ENCODE measurements at places on chromosomes 2 and 18.

GRCh38 chr2:142153601-142154000 is 22.8 kb upstream of the LRP1B start:
- DNase-seq: peak; percentile 7

DNA sequence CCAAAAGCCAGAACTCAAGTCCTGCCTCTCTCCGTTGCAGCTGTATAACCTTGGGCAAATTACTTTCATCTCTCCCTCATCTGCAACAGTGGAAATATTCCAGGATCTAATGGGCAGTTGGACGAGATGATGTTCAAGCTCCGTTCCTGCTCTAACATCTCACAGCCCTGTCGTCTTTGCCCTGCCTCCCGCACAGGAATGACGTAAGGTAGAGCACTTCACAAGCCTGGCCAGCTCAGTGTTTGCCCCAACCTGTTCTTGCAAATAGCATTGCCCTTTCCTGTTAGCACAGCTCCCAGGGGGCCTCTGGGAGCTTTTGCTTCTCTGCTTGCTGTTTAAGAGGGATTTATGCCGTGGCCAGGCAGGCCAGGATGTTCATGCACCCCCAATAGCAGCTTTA is 107.9 kb downstream of the KLHL29 start:
- DNase-seq: no peak

GRCh38 chr2:179211355-179211754 is 53.3 kb downstream of the SESTD1 start:
- no peak for DNase-seq

DNA sequence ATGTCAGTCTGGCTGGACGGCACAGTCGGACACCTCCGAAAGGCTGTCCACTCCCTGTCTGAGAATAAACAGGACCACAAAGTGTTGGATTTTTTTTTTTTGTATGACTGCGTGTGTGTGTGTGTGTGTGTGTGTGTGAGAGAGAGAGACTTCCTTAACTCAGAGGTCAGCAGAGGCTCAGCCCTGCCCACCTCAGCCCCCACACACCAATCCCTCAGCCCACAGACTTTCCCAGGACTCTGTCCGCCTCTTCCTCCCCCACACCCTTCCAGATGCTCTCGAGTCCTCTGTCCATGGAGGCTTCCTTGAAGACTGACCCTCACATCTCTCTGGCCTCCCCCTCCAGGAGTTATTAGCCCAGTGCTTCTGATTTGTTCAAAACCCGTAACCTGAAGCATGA is 147.3 kb downstream of the BCL11A start:
- DNase-seq: no peak

DNA sequence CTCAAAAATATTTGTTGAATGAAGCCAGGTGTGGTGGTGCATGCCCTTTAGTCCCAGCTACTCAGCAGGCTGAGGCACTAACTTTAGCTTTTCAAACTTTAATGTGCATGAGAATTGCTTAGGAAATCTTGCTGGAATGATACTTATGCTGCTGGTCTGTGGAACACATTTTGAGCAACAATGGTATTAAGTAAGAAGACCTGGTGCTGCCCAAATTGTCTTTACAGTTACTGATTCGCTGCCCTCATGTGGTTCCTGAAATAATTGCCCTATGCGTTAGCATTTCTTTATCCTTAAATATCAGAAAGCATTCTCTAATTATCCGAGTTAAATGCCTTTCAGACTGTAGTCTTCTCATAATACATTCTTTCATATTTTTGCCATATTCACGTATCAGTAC is 76.0 kb upstream of the SESTD1 start:
- DNase-seq: peak; percentile 14

DNA sequence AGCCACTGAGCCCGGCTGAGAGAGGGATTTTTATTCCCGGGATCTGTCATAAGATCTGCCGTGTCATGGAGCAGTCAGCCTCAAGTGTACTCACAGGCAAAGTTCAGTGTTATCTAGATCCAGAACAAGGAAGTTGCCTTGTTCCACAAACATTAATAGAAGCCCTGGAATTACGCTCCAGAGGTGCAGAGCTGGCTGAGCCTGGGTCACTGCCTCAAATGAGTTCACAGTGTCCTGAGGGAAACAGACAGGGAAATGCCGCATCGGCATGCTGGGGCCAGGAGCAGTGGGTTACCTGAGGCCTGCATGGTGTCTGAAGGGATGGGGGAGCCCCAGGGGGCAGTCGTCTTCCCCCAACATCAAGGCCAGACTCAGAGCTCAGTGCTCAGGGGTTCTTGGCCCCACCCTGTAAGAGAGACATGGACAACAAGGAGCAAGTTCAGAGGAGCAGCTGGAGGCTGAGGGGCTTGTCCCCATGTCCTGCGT is 42.7 kb upstream of the ODC1 start:
- DNase-seq: no peak

DNA sequence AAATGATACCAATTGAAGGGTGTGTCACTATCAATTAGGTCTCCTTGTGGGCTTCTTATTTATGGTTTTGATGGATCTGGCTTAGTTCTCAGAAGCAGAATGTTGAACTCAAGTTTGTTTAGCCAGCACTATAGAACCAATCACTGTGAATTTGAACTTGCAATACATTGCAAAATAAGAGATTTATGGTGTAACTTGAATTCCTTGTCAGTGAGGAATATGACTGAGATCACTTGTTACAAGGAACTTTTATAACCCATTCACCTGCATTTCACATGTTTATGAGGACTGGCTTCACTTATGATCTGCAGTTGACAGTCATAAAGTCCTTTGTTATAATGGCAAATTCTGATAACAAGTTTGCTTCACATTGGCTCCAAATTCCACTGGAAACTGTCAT is 9.8 kb downstream of the GATA6 start:
- no peak for DNase-seq

DNA sequence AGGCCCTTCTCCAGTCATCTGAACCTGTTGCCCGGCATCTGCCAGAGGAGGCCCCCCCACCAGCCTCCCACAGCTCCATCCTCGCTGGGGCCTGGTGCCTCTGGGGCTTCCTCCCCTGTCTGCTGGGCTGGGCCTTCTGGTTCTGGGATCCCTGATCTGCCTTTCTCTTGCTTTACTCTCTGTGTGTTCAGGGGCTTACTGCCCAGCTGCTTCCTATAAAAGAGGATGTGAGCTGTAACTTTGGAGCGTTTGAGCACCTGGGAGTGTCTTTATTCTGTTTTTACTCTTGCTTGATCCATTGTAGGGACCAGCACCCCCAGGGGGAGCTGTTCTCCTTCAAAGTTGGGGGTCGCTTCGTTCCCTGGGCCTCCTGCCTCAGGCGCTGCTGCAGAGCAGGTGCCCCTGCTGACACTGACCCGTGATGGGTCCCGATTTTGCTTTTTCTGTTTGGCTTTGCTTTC is 23.1 kb upstream of the FAHD2A start:
- DNase-seq: no peak

GRCh38 chr2:45822272-45822630 is 170.8 kb downstream of the PRKCE start:
- no peak for DNase-seq

- DNase-seq: peak; percentile 11
Observed at GRCh38 chr2:52036024-52036423, 1004.1 kb upstream of the NRXN1 start.

DNA sequence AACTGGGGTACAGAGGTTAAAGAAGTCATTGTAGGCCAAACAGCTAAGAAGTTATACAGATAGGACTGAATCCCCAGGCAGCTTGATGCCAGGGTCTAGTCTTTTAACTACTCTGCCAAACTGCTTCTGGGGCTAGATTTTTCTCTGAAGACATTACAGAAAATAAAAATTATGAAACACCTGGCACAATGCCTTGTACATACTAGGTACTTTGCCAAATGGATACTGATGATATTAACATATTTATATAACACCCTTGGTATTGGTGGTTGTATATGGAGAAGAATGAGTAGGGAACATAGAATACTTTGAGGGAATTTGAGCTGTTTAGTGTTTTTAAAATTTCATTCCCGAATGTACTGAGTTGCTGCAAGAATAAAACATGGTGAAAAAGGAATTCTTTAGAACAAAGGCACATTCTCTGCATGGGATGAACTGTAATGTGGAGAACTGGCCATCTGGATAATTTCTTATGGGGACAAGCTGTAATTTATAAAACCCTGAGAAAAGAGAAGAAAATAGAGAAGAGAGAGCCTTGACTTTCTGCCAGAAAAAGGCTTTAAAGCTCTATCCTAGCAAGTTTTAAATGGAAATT is 210.9 kb upstream of the TMEM200C start:
- DNase-seq: no peak

DNA sequence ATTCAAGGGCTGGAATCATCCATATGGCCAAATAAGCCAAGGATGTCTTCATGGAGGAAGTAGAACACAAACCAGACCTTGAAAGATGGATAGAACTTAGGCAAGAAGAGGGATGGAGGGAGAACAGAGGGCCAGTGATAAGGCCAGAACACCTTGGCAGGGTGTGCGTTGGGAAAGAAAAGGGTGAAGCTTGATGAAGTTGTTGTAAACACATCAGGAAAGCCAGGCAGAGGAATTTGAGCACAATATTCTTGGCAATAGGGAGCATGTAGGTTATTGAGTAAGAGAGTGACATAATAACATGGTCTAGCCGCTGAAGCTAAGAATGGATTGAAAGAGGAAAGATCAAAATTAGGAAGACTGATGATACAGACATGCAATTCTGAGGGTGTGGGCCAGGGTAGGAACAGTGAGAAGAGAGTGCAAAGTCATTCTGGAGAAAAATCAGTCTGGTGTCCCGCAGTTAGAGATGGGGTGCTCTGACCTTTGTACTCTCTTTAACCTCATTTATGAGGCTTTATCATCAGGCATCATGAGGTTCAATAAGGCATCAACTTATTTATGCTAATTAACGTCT is 41.0 kb downstream of the SLC14A2 start:
- DNase-seq: no peak

DNA sequence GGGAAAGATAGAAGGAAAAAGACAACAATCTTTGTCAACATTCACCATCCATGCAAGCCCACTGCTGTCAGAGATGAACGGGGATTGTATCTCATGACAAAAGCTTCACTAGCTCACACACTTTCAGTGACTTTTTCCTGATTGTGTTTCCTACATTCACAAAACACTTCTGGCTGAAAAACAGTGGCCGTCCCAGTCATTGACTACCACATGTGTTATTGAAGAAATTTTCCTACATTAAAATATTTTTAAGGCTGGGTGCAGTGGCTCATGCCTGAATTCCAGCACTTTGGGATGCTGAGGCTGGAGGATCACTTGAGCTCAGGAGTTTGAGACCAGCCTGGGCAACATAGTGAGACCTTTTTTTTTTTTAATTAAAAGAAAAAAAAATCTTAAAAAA is 90.9 kb downstream of the MOGAT1 start:
- DNase-seq: no peak

DNA sequence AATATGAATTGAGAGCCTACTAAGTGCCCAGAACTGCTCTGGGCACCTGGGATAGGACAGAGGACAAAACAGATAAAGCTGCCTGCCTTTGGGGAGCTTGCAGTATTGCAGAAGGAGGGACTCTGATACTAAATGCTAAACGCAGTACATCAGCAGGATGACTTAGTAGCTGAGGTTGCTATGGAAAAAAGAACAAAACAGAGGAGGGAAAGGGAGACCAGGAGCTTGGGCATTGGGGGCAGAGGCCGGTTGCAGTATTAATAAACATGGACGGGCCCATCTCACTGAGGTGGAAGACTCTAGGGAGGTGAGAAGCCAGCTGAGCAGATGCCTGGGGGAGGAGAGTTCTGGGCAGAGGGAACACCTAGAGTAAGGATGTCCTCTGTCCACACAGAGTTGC is 66.1 kb upstream of the SP3 start:
- DNase-seq: no peak

GRCh38 chr18:9708057-9708433 is at the start of gene RAB31:
Gene RAB31 (plus strand): TSS chr18:9708301. CDS start chr18:9708406, 105 bp downstream.
- peak; percentile 85 for DNase-seq

DNA sequence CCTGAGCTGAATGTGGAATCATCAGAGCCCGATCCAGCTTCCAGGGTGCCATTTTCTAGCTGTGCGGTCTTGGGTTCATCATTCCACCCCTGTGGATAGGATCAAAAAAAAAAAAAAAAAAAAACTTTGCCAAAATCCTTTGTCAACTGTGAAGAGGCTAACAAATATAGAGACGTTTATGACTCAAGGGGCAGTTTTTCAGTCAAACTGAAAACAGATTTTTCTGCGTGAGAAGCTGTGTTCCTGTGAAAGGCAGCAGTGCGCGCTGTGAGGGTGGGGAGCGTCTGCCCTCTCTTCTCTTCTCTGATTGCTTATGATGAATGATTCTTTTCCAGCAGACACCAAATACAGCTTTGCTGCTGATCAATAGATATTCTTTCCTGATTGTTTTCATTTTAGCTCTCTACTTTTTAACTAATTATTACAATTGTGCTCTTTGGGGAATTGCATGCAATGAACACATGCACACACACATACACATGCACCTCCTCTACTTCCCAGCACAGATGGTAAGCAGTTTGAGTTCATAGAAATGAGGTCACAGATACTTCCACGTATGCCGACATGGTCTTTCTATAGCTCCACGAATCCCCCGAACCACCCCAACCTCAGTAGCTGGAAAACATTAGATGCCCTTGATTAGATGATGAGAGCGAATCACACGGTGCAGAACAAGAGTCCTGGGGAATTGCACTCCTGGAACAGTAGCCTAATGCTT is 175.4 kb downstream of the NRP2 start:
- DNase-seq: peak; percentile 57

DNA sequence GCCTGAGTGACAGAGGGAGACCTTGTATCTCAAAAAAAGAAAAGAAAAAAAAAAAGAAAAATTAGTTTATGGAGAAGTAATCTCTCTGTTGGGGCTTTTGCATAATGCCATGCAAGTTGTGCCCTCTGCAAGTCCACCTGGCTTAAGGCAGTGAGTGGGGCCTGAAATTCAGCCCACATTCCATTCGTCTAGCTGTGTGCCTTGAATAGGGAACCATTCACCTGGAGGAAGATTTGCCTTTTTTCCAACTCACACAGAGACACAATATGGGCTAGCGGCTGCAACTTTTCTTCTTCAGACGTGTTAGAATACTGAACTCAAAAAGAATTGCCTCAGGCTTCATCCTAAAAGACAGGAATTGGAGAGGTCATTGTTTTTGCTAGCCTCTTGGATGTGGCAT is 160.0 kb upstream of the STON1 start:
- DNase-seq: no peak

- DNase-seq: peak; percentile 17
Observed at GRCh38 chr18:67651438-67651837, 134.9 kb upstream of the DSEL start.

DNA sequence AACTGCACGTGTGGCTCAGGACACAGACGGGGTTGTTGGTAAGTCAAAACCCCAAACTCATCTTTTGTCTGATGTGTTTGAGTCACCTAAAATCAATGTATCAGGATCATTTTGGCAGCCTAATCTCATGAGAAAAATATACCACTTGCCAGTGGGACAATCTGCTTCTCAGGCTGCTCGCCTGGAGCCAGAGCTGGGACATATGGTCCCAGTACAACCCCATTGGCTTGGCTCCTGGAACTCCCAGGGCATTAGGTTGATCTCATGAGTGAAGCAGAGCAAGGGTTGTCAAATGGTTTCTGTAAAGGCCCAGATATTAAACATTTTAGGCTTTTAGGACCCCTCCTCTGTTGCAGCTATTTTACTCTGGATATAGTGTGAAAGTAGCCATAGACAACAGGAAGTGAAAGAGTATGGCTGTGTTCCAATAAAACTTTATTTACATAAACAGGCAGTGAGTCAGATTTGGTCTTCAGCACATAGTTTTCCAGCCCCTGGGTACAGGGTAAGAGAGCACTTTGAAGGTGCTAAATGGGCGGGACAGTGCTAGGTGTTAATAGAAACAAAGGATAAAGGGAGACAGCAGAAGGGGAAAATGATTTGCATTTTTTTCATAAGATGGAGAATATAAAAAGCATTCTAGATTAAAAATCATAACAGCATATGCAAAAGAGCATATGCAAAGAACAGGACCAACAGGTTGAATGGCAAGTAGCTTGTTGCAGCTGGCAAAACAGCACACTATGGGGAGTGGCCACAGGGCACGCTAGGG is 290.8 kb downstream of the KCNS3 start:
- DNase-seq: no peak
